ENCODE measurements at places on chromosomes 2 and 18.

DNA sequence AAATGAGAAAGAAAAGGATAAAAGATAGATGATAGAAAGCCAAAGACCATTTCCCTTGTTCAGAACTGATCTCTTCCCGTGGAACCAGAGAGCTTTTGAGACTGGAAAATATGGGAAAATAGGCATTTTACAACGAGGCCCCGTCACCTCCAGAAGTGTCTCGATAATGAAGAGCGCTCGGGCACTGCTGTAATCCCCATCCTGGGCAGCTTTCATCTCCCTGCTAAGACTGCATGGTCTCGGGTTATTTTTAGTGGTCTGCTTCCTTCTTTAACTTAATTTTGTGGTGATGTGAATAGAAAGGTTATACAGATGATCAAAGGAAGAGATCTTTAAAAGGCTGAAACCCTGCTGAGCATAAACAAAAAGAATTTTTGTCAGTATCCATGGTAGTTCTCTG is 176.6 kb downstream of the METTL4 start:
- no peak for DNase-seq

DNA sequence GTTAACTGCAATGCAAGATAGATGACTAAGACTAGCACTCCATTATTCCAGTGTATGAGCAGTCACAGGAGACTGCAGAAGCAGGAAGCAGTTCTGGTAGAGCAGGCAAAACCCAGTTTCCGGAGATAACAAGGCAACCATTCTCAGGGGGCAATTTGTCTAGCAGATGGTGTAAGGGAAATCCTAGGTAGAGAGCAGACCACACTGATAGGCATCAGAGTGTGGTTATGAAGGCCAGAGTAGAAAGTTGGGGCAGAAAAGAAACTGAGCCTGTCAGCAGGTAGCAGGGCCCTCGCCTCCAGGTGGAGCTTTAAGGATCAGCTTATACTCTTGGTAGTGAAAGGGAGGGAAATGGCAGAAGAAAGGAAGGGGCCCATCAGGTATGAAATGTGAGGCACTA is 164.4 kb downstream of the PDE11A start:
- DNase-seq: no peak

DNA sequence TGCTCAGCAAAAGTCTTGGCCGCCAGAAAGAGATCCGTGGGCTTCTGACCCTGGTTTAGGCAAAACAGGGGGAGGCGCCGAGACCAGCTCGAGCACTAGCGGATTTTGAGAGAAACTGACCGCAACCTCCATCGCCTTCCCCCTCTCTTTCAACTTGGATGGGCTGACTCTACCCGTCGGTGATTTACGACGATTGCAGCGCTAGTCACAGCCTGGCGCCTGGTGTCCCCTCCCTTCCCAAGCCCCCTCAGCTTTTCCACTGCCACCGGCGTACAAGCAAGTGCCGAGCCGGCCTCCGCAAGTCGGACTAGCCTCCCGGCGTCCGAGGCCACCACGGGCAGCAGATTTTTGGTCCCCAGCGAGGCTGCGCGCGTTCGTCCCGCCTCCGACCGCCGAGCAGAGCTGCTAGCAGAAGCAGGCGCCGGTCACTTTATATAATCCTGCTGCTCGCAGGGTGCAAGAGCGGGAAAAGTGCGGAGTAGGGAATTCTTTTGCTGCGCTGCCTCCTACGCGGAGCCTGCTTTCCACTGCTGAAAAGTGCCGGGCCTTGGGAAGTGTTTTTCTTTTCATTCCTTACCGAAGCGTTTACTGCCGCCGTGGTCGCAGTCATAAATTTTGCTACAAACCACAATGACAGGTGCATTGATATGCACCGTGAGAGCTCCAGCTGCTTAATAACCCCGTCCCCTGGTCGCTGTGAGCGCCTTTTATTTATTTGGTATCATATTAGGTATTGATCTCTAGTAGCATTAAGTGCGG is 7.7 kb downstream of the HOXD3 start:
- DNase-seq: no peak

- DNase-seq: no peak
Measured at GRCh38 chr2:169961911-169962310, 134.7 kb downstream of the UBR3 start.

- DNase-seq: no peak
Measured at GRCh38 chr2:74414881-74415761, 6.3 kb downstream of the C2orf81 start.

DNA sequence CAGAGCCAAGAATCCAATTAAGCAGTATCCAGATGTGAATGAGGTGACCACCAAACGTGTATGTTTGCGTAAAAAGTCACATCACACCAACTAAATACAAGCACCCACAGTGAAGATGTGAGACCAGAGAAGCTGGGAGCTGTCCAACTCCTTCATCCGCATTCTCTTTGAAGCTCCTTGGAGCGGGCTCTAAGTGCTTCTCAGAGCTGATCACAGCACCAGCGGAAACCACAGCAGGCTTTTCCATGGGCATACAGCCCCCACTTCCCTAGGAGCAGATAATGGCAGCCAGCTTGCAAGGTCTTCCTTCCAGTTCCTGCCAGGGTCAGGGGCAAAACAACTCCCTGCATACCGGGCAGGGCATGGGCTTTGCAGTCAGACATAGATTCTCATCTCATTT is 36.4 kb downstream of the REEP1 start:
- no peak for DNase-seq

DNA sequence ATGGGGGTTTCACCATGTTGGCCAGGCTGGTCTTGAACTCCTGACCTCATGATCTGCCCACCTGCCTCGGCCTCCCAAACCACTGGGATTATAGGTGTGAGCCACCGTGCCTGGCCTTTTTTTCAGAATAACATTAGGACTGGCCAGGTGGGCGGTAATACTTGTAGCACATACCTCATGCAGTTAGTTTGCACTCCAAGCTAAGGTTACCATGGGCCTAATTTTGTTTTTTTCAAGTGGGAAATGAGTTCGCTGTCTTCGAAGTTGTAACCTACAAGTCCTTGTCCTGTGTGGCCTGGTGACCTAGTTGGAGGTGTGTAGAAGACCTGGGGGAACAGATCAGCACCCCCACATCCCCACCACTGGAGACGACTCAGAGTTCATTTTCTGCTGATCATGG is 74.8 kb downstream of the LYPD1 start:
- DNase-seq: no peak
